Glomerular endothelial cell (primary cell): ENCODE measurements at places on chromosomes 6 and 20. TPM values are rescaled to one million over a fixed set of nuclear protein-coding genes. Genes with fewer than 3 reads are reported as not detected.

DNA sequence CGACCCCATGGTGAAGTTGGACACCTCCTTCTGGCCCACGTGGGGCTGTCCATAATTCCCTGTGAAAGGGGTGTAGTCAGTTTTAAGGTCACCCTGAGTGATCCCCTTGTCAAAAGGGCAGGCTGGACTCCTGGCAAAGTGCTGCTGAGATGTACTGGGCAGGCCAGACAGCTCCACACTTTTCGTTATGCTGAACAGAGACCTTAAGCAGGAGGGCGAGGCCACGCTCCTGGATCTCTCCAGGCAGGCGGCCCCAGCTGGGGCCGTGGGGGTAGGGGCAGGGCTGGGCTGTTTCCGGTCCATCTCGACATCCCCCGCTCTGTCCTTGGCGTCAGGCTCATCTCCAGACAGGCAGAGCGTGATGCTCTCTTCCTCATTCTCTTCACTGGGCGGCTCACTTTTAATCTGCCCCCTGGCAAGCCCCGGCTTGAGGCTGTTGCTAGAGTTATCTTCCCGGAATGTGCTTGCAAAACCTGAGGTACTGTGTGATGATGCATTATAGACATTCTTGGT, 56.7 kb downstream of the GJA10 start:
- no peak for DNase-seq

DNA sequence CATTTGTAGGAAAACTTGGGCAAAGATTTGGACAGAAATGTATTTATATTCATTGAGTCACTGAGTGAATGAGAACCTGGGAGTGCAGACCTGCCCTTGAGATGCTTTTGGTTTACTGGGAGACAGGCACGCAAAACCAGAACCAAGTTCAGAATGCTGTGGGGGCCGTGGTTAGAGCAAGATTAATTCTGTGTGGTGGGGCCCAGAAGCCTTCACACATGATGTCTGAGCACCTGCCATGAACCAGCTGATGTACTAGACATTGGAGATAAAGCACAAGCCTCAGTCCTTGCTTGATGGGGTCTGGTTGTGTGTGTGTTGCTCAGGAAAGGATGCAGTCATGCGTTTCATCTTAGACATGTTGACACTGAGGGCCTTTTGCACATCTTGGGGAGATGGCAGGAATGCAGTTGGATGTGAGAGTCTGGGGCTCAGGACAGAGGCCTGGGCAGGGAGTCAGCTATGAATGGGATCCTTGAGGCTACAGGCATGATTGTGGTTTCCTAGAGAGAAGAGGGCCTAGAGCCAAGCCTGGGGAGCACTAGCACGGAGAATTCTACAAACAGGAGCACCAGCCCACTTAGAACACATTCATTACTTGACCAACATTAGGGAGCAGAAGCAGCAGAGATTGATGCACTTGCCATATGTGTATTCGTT, 114.3 kb upstream of the TMEM181 start:
- DNase-seq = no peak

DNA sequence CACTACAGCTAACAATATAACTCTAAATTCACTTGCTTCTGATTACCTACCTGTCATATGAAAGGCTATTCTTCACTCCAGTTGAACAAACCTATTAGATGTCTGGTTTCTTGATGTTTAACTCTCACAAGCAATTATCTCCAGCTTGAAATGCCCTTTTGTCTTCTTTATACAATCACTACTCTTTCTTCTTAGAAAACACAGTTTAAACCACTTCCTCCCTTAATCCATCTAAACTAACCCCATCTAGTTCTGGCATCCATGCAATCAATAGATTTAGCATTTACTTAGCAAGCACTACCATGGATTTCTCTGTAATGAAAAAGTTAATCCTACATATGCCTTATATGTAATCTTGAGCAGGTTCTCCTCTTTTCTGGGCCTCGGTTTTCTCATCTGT, 127.3 kb downstream of the ATXN1 start:
- no peak for DNase-seq

GRCh38 chr20:52752023-52752422, 220.1 kb upstream of the TSHZ2 start:
- DNase-seq = no peak

Gene HDGFL1
- total RNA-seq = not detected in 2 replicates

GRCh38 chr6:17258749-17259148, 22.4 kb upstream of the RBM24 start:
- DNase-seq = no peak

DNA sequence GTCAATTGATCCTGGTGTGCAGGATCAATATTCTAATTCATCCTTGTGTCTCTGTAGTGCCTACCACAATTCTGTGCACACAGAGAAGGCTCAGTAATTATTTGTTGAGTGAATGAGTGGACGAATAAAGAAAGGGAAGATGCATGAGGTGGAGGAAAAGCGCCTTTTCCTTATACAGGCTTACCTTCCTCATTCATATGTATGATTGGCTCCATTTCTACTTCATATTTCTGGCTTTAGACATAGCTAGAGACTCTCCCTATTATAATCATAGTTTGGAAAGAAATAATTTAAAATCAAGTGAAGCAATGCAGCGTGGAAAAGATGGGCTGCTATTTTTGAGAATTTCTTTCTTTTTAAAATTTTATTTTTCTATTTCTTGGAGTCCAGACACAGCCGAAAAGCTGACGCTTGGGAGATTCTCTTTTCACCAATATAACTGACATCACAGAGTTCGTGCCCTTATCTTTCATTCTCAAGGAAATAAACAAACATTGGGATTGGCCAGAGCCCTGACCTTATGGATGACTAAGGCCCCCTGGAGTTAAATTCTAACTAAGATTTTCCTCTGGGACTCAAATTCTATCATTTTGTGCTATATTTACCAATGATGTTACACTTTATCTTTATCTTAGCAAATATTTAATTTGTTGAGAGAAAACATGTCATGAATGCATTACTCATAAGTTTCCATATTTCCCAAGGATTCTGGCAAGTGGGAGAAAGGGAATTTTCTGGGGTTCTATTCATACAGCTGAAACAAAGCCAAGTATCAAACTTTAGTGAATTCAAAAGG, 48.1 kb downstream of the PRL start:
- DNase-seq = no peak

Gene L3MBTL3
- total RNA-seq = 14.8 and 21.1 TPM in 2 replicates

GRCh38 chr20:23047001-23047737, 2.3 kb downstream of the THBD start:
- no peak for DNase-seq

GRCh38 chr6:107218142-107218541, 102.8 kb upstream of the BEND3 start:
- no peak for DNase-seq
